ENCODE measurements at places on chromosomes 12 and 14. TPM values are rescaled to one million over a fixed set of nuclear protein-coding genes. Genes with fewer than 3 reads are reported as not detected.

- no peak overlapping the region for H3K4me3 ChIP-seq
- peaks cover 25% of the 10 kb centered on the region for H3K4me1 ChIP-seq
- no peaks in the 10 kb centered on the region for H3K36me3 ChIP-seq
- no peak for DNase-seq
These were observed 5.0 kb downstream of the BIN2 start for GRCh38 chr12:51318846-51319599.

- H3K27me3 ChIP-seq, result no peaks in the 10 kb centered on the region
- no peaks in the 10 kb centered on the region for H3K36me3 ChIP-seq
- DNase-seq, result no peak
- H3K4me1 ChIP-seq, result peaks cover 43% of the 10 kb centered on the region
- peak overlapping the region; percentile 86 for H3K27ac ChIP-seq
- no peak overlapping the region for H3K4me3 ChIP-seq
These were observed 30.3 kb downstream of the CCDC88C start for GRCh38 chr14:91387169-91387835.

DNA sequence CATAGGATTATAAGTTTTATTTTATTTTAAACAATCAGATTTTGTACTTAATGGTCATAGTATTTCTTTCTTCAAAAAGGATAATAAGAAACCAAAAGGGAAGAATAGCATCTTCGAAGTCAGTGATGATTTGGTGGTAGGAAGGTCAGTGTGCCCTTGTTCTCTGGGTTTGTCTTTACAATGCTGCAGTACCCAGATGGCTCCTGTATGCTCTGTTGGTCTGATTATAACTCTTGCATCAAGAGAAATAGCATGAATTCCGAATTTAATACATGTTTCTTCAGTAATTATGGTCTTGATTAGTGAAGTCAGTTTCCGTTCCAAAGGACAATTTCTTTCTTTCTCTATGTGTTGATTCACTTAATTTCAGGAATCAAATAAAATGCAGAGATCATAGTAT, 180.2 kb downstream of the TMTC2 start:
- H3K36me3 ChIP-seq, result peaks cover 4% of the 10 kb centered on the region
- no peak overlapping the region for H3K27ac ChIP-seq
- no peak overlapping the region for H3K4me3 ChIP-seq
- DNase-seq, result no peak

GRCh38 chr12:77087427-77087826, 22.1 kb upstream of the E2F7 start:
- H3K4me1 ChIP-seq, result no peaks in the 10 kb centered on the region
- no peak overlapping the region for H3K27ac ChIP-seq
- no peaks in the 10 kb centered on the region for H3K27me3 ChIP-seq
- no peak for DNase-seq

The OVCH1 gene
- 0.65 TPM for total RNA-seq

Data from progenitor cell of endocrine pancreas (in vitro differentiated cells).